ENCODE measurements at places on chromosomes 11 and 22.

DNA sequence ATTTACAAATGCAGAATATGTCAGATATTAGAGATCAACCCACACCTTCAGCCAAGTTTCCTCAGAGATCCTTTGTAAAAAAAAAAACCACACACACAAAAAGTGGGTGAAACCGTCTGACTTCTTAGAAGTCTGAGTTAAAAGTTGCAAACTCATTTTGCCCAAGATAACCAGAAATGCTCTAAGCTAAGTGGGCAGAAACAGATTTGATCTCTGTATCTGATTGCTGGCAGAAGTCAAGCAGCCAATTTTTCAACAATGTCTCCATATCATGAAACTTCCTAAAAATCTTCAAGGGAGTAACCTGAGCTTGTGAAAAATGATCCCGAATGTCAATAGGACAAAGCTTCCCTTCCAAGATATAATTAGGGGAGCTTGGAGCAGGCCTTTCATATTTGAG lies 28.6 kb upstream of the ATXN10 start:
- no peak for DNase-seq

- no peak for DNase-seq
Measured at GRCh38 chr11:36012979-36013378, 69.1 kb downstream of the LDLRAD3 start.

- no peak for DNase-seq
Measured at GRCh38 chr11:132977746-132978145, 554.6 kb downstream of the OPCML start.

DNA sequence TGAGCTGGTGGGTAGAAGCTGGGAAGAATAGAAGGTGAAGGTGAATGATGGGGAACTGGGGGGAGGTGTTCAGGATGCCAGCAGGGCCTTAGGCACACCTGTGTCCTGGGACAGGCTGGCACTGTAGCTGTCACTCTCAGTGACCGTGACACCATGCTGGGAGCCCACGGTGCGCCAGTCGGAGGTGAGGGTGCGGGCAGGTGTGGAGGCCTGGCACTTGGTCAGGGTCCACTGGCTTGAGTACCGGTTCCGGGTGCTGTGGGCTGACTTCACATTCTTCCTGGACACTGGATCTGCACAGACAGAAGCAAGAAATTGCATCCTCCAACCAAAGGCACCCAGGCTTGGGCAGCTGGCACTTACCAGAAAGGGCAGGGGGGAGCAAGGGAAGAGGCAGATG lies 103.8 kb downstream of the CEP164 start:
- DNase-seq: no peak

- no peak for DNase-seq
Measured at GRCh38 chr22:36358533-36359469, 29.0 kb downstream of the MYH9 start.

- no peak for DNase-seq
Measured at GRCh38 chr11:64774144-64774543, 4.2 kb downstream of the SF1 start.

DNA sequence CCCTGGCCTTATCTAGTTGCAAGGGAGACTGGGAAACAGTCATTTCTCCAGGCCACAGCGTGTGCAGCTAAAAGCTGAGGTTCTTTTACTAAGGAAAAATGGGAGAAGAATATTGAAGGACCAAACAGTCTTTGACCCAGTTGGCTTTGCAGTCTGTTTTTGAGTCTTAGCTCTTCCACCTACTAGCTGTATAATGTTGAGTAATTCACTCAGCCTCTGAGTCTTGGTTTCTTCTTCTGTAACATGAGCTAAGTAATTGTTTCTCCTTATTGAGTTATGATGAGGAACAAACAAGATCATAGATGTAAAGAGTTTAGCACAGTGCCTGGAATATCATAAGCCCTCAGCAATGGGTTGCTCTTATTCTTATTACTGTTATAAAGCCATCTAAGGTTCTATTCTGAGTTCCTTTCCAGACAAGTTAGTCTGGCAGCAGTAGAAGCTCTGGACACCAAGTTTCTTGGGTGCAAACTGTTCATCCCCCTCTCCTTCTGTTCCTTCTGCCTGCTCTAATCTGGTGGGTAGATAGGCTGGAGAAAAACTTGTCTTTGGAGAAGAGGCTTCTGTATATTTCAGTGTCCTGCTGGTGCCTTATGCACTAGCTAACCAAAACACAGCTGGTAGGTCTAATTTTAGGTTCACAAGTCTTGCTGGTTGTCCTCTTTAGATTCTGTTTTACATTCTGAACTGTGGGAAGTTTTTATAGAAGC lies 13.5 kb downstream of the TRIM44 start:
- DNase-seq: no peak

- DNase-seq: no peak
Measured at GRCh38 chr11:105915021-105915420, 107.0 kb downstream of the MSANTD4 start.

DNA sequence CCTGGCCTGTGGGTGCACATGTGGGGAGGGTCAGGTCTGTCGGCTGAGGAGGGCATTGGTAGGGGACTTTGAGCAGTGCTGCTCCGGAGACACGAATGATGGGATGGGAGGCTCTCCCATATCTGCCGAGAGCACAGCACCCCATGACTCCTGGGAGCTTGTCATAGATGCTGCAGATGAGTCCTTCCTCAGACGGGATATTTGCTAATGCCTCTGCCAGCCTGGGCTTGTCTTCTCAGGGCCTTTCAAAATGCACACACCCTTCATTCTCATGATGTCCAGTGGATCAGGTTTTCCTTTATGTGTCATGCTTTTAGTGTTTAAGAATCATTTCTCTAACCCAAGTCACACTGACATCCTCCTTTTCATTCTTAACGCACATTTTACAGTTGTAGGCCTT lies 8.1 kb upstream of the RNH1 start:
- no peak for DNase-seq

- no peak for DNase-seq
Measured at GRCh38 chr11:62573006-62573591, 592 bp downstream of the EEF1G start.

DNA sequence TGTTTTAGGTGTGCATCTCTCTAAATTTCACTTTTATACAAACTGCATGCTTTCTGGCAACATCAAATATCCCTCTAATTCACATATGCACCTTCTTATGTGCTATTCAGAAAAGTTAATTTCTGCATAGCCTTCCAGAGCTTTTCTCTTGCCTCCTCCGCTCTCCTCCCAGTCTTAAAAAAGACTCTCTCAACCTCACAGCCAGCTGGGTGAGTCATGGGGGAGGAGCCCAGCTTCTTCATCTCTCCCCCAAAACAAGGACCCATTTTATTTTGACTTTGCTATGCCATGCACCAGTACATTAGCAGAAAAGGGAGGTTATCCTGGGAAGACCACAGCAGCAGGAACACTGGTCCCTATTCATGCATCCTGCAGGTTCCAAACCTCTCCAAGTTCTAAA lies 234.4 kb downstream of the KCNA4 start:
- DNase-seq: no peak

- DNase-seq: no peak
Measured at GRCh38 chr11:44782478-44782877, 55.7 kb downstream of the TSPAN18 start.

- no peak for DNase-seq
Measured at GRCh38 chr22:45208993-45209838, 31.5 kb downstream of the KIAA0930 start.

DNA sequence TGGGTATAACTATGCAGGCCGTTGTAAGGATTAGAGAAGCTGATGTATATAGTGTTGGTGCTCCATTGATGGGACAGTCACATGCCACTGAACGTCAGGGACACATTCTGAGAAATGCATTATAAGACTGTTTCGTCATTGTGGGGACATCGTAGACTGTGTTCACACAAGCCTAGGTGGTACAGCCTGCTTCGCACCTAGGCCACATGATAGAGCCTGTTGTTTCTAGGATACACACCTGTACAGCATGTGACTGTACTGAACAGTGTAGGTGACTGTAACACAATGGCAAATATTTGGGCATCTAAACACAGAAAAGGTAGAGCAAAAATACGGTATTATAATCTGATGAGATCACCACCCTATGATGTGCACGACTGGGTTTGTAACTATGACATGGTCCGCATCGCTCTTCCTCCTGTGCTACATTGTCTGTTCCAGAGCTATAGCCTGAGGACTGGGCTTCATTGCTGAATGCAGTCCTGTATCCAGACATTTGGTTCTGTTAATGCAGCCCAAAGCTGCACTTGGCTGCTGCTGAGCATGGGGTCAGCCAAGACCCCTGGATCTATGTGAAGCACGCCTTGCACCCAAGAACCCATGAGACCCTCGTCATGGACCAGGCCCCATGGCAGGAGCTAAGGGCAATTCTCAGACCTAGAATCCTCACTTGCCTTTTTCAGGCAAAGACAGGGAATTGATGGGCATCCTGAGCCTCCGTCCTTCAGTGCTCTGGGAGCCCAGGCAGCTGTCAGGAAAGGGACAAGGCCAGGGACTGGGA lies 51.1 kb upstream of the THY1 start:
- DNase-seq: no peak

GRCh38 chr22:32653823-32654222 lies 147.7 kb upstream of the TIMP3 start:
- DNase-seq: no peak

GRCh38 chr11:22371160-22371559 lies 33.0 kb downstream of the SLC17A6 start:
- no peak for DNase-seq

All from T-helper 2 cell (primary cell).